Stimulated activated CD8-positive, alpha-beta memory T cell treated with anti-CD3 and anti-CD28 coated beads, Interleukin-4, amount 100 ng/mL, for 4 hours (primary cell): ENCODE measurements at places on chromosomes 11 and 22.

DNA sequence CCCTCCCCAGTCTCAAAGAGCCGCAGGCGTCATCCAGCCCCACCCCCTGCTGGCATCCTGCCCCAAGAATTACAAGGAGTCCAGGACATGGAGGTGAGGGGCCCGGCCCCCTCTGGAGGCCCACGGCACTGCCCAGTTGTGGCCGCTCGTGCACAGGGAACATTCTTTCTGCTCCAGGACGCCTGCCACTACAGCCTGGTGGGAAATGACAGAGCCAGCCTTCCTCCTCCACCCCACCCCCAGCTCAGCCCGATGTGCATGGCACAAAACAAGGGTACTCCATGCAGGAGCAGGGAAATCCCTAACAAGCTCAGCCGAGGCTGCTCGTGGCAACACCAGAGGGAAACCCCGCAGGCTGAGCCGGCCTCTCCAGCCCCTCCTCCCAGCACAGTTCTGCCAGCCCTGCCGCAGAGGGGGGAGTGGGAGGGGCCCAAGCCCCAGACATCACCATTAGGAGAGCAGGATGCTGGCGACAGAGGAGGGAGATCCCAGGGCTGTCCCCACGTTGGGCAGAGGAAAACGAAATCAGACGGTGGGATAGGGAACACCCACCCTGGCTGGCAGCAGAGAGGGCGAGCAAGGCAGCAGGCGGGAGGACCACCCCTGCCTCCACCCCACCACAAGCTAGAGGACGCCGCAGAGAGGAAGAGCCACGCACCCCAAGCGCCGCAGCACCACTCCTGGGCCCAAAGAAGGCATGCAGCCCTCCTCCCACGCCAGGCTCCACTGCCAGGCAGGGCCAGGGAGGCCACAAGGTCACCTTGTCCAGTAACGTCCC is 10.0 kb downstream of the IGSF9B start:
- DNase-seq = no peak

DNA sequence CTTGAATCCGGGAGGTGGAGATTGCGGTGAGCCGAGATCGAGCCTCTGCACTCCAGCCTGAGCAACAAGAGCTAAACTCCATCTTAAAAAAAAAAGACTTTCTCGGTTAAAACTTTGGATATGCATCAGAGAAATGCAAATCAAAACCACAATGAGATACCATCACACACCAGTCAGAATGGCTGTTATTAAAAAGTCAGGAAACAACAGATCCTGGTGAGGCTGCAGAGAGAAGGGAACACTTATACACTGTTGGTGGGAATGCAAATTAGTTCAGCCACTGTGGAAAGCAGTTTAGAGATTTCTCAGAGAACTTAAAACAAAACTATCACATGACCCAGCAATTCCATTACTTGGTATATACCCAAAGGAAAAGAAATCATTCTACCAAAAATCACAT is 619.4 kb upstream of the KIRREL3 start:
- DNase-seq = no peak

DNA sequence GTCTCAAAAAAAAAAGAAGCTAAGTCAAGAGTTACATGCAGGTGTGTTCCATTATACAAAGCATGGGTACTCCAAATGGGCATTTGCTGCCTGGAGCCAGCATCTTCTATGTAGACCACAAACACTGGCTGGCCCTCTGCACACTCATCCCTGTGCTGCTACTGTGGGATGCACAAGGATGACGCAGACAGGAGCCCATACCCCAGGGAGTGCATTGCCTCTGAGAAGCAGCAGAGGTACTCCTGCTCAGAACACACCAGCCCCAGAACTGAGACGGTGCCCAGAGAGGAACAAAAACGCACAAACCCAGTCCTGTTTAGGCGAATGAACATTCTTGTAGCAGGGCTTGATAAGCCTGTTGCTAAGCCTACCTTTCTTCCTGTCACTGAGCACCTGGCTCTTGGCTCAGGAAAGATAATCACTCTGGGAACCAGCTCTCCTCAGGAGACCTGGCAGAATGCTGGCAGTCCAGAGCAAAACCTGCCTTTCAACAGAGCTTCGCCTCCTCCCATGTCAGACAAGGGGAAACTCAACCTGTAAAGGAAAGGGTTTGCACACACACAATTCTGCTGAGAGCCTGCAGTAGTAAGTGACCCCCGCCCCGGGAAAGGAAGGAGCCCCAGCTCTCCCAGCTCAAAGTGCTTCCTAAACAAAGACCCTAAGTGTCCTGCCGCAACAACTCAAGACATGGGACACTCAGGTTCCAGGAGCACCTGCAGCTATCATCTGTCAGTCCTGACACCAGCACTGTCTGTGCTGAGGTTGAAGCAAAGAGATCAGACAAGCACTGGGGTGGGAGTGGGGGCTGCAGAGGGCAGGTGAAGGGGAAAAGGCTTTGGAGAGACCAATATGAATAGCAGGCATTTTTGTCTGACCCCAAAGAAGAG is 145.7 kb downstream of the TENM4 start:
- no peak for DNase-seq

GRCh38 chr11:1729692-1730011 is 20.7 kb downstream of the IFITM10 start:
- no peak for DNase-seq

GRCh38 chr11:60375316-60375715 is 3.0 kb upstream of the MS4A7 start:
- DNase-seq = no peak

DNA sequence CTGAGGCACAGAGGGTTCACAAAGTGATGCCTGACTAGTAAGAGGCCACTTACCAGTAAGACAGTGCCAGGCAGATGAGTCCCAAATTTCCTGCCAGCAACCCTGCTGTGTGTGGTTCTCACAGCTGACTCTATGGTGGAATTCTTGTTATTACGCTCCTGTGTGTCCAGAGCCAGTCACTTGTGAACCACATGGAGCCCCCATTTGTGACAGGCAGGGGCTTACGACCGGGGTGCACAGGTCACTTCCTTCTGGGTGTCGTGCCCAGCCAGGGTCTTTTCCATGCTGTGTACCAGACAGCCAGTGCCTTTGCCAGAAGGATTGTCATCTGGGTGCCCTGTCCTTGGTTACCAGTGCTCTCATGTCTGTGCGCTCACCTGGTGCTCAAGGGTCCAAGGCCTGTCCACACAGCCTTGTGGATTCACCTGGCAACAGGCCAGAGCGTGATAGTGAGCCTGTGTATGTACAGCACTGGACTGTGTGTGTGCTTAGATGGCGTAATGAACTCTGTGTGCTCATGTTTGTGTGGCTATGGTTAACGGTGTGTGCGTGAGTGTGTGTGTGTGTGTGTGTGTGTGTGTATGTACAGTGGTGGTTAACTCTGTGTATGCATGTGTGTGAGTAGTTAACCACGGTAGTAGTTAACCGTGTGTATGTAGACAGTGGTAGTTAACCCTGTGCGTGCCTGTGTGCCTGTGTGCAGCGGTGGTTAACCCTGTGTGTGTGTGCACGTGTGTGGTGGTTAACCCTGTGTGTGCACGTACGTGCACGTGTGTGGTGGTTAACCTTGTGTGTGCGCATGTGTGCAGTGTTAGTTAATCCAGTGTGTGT is 18.6 kb downstream of the GRAMD4 start:
- DNase-seq = no peak

DNA sequence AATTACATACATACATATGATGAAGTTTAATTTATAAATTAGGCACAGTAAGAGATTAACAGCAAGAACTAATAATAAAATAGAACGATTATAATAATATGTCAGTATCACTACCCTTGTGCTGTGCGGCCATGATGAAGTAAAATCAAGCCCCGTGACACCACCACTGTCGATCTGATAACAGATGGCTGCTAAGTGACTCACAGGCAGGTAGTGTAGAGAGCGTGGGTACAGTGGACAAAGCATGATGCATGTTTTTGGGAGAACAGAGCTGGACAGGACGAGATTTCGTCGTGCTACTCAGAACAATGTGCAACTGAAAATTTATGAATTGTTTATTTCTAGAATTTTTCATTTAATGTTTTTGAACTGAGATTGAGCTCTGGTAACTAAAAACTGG is 108.4 kb upstream of the TIMP3 start:
- no peak for DNase-seq

DNA sequence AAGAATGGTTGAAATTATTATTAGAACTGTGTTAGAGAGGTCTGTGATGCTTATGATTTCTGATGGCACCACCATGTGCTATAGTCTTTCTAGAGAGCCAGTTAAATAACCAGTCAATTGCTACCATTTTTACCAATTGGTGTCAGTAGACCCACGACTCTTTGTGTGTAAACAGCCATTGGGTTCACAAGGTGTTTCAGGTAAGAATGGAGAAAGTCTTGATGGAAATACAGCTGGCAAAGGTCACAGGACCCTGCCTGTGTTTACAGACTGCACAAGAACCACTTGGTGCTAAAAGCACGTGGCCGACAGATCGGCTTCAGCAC is 30.5 kb upstream of the OR10G7 start:
- DNase-seq = no peak

- DNase-seq = no peak
These were observed 7.6 kb upstream of the KCTD14 start for GRCh38 chr11:78030429-78031325.

- no peak for DNase-seq
These were observed 131.3 kb downstream of the KCNC1 start for GRCh38 chr11:17865765-17866428.

GRCh38 chr22:40660730-40661129 is 18.6 kb upstream of the MCHR1 start:
- no peak for DNase-seq

DNA sequence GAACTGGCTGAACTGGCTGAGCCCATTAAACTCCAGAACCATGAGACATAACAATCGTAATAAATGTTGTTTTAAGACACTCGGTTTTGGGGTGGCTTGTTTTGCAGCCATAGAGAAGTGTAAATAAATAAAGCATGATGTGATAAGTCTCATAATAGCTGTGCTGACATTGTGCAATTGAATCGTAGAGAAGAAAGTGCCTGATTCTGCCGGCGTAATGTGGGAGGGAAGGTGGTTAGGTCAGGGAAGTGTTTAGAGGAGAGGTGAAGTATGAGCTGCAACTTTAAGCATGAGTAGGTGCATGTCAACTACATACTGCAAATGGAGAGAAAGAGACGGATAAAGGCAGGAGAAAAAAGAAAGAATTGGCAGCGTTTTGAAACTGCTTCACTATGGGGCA is 217.1 kb downstream of the BLID start:
- DNase-seq = no peak

DNA sequence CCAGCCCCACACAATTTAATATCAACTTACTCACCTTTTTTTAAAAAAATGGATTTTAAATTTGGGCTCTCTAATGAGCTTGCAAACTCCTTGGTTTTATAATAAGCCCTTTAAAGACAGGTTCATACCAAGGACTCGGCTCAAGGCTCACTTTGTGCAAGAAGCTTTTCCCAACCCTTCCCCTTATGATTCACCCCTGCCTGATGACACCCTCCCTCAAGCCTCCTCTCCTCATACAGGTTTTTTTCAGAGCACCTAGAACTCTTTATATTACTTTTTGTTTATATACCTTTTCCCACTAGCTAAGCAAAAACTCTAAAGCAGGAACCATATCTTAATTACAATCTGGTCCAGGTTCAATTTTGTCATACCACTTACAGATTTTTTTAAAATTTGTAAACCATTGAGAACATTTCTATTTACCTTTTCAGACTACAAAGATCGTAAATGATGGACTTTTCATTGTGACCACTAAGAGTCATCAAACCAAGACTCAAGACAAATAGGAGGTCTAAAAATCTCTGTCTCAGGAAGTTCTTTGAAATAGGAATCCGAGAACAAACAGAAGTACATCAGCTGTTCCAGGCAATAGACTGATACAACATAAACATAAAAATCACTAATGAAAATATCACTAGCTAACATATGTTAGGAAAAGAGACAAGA is 13.1 kb upstream of the EXPH5 start:
- no peak for DNase-seq

GRCh38 chr11:95908826-95909225 is 15.1 kb downstream of the MTMR2 start:
- DNase-seq = no peak

- DNase-seq = no peak
These were observed 339.2 kb downstream of the NXPE2 start for GRCh38 chr11:115017529-115017928.

GRCh38 chr11:126840201-126840886 is 160.2 kb downstream of the KIRREL3 start:
- no peak for DNase-seq

- DNase-seq = no peak
These were observed 211.9 kb downstream of the BLID start for GRCh38 chr11:121904148-121904547.

- DNase-seq = no peak
These were observed 87.0 kb downstream of the SCN3B start for GRCh38 chr11:123567466-123567865.

GRCh38 chr11:19714387-19715363 is 2.0 kb downstream of the NAV2 start:
- DNase-seq = no peak

- DNase-seq = no peak
These were observed 12.2 kb downstream of the PAAF1 start for GRCh38 chr11:73889019-73889418.

- no peak for DNase-seq
These were observed 19.0 kb downstream of the SMCO4 start for GRCh38 chr11:93524173-93524536.

DNA sequence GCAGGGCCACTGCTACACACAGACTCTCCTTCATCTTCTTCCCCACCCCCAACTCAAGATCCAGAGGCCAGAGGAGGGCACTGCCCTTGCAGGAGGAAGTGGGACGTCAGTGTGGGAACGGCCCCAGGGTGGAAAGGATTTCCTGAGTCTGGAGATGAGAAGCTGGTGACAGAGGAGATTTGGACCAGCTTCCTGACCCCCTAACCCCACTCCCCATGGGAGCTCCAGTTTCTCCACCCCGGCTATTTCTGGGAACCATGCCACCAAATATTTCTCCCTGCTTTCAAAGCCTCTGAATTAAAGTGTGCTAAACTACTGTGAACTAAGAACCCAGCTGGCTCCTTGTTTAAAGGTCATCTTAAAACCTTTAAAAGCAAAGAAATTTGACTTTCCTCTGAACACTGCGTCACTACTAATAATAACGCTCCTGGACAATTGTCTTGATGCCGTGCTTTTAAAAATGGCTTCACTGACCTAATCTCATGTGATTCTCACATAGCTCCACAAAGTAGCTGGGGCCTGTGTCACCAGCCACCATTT is 46.6 kb downstream of the CWC15 start:
- DNase-seq = no peak

DNA sequence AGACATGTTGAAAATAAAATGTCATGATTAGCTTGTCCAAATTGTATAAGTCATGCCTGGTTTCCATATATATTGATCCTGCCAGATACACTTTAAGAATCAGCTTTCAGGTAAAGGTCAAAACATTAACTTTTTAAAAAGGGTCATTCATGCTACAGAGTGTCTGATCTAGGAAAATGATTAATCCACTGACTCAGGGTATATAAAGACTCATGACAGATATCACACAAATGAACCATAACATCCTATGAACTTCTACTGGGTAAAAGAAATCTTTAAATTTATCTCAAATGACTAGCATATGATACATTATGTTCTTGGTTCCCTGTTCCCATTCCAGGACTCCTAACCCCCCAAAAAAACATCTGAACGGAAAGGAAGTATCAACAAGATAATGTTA is 11.7 kb downstream of the MRTFA start:
- DNase-seq = no peak
